ENCODE measurements at places on chromosomes 4 and X. TPM values are rescaled to one million over a fixed set of nuclear protein-coding genes. Genes with fewer than 3 reads are reported as not detected.

- no peaks in the 10 kb centered on the region for H3K4me1 ChIP-seq
- no peak overlapping the region for H3K4me3 ChIP-seq
These were observed 220.1 kb downstream of the DLG3 start for GRCh38 chrX:70664726-70665125.

DNA sequence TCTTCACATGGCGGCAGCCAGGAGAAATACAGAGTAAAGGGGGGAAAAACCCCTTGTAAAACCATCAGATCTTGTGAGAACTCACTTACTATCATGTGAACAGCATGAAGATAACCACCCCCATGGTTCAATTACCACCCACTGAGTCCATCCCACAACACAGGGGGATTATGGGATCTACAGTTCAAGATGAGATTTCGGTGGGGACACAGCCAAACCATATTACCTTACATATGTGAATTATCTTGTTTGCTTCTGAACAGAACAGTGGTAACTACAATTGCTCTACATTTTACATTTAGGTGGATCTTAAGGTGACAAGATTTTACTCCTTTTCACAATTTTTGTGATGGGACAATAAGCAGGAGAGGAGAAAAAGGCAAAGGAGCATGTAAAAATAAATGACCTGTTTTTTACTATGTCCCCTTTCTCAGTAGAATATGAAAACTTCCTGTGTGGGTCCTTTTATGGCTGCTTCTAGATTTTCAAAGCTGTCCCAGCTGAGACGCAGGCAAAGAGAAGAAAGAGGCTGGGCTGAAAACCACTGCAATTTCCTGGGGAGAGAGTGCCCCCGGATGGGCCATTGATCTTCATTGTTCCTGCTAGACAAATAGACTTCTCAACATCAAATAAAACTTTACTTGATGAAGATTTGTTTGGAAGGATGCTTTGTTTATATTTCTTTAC, 45.9 kb upstream of the PGM2 start:
- no peaks in the 10 kb centered on the region for H3K36me3 ChIP-seq
- no peaks in the 10 kb centered on the region for H3K27me3 ChIP-seq
- no peaks in the 10 kb centered on the region for H3K4me1 ChIP-seq
- DNase-seq: peak; percentile 19
- H3K4me3 ChIP-seq: no peak overlapping the region

Gene EDA
- not detected for total RNA-seq

GRCh38 chrX:117641913-117642656, 474.5 kb downstream of the KLHL13 start:
- no peak overlapping the region for H3K27ac ChIP-seq
- no peaks in the 10 kb centered on the region for H3K4me1 ChIP-seq
- H3K27me3 ChIP-seq: no peaks in the 10 kb centered on the region
- no peak overlapping the region for H3K4me3 ChIP-seq

- H3K4me1 ChIP-seq: no peaks in the 10 kb centered on the region
- no peak overlapping the region for H3K27ac ChIP-seq
- no peak for DNase-seq
- no peaks in the 10 kb centered on the region for H3K36me3 ChIP-seq
- H3K27me3 ChIP-seq: 0 out of 2 replicates have a peak, but pooled peaks cover 8% of the 10 kb centered on the region
These were observed 152.3 kb upstream of the ANXA10 start for GRCh38 chr4:167939863-167940616.

All from GM23248 (cell line).